Myocyte (in vitro differentiated cells): ENCODE measurements at places on chromosomes 7 and 10.

- no peak for DNase-seq
These were observed 167.2 kb downstream of the RAPGEF5 start for GRCh38 chr7:22189741-22190140.

DNA sequence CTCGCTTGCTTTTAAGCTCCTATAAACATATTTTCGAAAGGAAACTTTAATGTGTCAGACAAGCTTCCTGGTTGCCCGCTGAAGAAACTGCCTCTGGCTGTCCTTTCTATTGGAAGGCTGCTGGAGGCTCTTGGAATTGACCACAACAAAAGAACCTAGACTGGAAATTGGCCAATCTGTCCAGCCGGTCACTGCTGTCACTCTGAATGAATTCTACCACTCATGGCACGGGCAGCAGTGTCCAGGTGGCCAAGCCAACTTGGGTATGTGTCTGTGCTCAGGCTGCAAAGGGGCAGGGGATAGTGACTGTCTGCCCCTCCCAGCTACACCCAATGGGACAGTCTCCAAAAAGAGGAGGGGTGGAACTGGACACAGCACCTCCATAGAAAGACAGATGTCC lies 57.6 kb downstream of the CDH23 start:
- DNase-seq = no peak

GRCh38 chr10:117476716-117477115 lies 65.8 kb upstream of the EMX2 start:
- no peak for DNase-seq

DNA sequence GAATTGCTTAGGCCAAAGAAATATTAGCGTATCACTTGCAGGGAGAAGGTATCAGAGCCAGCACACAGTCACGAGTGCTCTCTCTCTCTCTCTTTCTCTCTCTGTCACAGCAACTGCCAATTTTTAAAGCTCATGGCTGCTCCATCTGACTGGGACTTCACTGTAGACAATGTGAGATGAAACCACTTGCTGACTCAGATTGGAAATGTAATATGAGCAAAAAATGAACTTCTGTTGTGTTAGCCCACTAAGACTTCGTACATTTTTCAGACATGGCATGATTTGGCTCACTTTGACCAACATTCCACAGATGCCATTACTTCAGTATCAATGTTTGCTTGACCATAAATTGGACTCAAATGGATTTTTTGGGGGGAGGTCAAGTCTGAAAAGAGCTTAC lies 68.1 kb downstream of the DGKB start:
- peak; percentile 81 for DNase-seq

DNA sequence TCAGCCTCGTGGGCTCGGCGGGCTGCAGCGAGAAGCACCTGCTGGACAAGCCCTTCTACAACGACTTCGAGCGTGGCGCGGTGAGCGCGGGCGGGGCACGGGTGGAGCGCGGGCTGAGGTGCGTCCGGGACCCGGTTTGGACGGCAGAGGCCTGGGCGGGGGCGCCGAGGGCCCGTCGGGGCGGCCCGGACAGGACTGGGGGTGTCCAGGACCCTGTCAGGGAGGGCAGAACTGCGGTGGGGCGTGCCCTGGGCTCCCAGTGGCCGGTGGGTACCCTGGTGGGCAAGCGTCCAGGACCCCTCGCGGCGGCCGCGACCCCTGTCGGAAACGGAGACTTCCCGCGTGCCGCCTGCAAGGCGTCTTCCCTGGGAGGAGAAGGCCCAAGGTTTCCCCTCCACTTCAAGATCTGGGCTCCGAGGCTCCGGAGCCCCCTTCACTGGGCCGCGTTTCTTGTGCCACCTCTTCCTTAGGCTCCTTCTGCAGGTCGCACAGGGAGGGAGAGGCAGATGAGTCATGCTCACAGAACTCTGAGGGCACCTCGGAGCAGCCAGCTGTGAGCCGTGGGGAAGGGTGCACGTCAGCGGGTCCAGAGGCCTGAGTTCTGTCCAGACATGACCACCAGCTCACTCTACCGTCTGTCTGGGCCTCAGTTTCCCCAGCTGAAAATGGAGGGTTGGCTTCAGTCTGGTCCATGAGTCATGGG lies 485 bp downstream of the ALOX5 start:
- DNase-seq = no peak

GRCh38 chr10:46029461-46030030 lies 877 bp downstream of the NCOA4 start:
- DNase-seq = no peak

- DNase-seq = no peak
These were observed 2.1 kb upstream of the FMC1 start for GRCh38 chr7:139339025-139339424.

DNA sequence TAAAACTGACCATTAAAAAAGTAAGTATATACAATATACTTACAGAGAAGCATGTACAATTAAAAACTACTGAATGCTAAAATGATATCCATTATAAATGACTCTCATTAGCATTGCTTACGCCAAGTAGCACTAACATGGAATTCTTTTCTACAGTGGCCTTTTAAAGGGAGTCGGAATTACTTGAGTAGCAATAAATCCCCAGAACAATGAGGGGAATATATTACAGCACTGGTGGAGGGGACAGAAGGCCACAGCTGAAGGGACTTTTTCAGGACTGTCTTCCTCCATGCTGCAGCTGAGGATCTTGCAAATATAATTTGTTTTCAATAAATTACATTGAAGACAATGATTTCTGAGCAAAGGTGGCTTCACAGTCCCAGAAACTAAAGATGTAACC lies 97.0 kb downstream of the ALOX5 start:
- no peak for DNase-seq

- no peak for DNase-seq
These were observed 3.5 kb downstream of the THAP5 start for GRCh38 chr7:108565987-108566386.

GRCh38 chr10:28564905-28565304 lies 32.0 kb downstream of the WAC start:
- no peak for DNase-seq

GRCh38 chr7:5709347-5709950 lies 72.0 kb downstream of the RNF216 start:
- DNase-seq = peak; percentile 32

DNA sequence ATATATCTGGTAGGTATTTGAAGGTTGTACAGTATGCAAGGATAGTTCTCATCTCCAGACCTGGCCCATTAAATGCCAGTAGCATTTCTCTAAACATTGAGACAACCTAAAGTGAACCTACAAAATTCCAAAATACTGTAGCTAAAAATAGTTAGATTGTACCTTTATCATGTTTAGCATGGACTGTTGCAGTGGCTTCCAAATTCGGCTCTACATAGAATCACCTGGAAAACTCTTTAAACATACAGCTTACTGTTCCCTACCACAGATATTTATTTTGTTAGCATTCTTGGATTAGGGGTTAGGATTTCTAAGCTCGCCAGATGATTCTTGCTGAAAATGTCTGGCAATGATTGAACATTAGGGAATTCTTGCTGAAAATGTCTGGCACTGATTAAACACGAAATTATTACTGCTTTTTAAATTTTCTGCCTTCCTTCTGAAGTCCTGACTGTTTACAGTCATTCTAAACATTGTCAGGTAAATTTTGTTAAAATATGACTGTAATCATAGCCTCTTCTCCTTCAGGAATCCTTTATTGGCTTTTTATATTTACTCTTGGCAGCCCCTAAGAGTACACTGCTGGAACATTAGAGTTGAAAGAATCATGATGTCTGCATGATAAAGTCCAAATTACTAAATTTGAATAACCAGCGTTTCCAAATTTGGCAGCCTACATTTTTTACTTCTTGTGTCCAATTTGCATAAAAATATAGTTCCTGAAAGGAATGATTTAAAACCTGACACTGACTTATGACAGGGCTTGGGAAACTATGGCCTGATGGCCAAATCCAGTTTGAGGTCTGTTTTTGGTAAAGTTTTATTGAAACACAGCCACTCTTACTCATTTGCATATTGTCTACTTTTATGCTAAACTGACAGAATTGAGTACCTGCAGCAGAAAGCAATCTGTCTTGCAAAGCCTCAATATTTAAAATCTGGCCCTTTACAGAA lies 40.3 kb downstream of the SHOC2 start:
- DNase-seq = no peak

- no peak for DNase-seq
These were observed 209.9 kb upstream of the GHITM start for GRCh38 chr10:83929399-83929798.

GRCh38 chr7:2723138-2723850 lies 35.3 kb downstream of the AMZ1 start:
- DNase-seq = peak; percentile 92

DNA sequence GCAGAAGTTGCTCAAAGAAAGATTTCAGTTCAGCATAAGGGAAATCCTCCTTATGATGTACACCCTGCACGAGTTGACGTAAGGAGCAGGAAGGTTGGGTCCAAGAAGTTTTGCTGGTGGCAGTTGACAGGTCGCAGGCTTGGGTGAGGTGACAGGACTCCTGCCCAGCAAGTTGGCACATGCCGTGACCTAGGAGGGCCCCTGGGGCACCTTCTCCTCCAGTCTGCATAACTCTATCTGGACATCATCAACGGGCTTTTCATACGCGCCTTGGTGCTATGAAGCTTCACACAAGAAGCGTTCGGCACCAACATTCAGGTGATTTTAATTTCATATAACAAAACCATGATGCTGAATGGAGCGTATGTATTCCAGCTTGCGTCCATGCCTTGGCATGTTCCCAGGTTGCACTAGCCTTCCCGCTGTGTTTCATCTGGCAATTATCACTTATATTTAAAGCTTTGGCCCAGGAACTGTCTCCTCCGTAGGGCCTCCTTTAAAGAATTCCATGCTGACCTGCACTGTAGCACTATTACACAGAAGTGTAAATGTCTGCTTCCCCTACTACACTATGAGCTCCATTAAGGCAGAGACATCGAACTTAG lies 651.6 kb upstream of the FOXK1 start:
- DNase-seq = no peak

- DNase-seq = no peak
These were observed 87.8 kb downstream of the CCSER2 start for GRCh38 chr10:84416245-84416555.

- no peak for DNase-seq
These were observed 181.2 kb upstream of the NOBOX start for GRCh38 chr7:144584726-144585125.

- DNase-seq = no peak
These were observed 30.9 kb downstream of the SORCS1 start for GRCh38 chr10:107133656-107134055.

GRCh38 chr10:133154996-133155778 lies 4.8 kb upstream of the KNDC1 start:
- no peak for DNase-seq

- no peak for DNase-seq
These were observed 176.8 kb downstream of the TWIST1 start for GRCh38 chr7:18940593-18941134.

- no peak for DNase-seq
These were observed 103.6 kb downstream of the PRPF18 start for GRCh38 chr10:13690281-13690825.

DNA sequence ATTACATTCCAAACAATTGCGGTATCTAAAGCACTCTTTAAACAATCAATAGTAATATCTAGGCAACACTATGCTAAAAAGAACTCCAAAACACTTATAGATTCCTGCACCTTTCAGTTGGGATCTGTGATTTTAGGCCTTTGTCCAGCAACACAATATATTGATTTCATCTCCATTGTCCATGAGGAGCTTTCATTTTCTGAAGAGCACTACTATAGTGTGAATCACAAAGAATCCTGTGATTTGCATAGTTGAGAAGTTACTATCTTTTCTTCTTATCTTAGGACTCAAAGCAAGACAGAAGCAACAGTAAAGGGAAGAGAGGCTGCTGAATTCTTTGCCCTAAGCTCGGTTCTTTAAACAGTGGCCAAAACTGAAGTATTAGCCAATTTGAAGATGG lies 846.8 kb downstream of the IPMK start:
- DNase-seq = no peak

- DNase-seq = no peak
These were observed 75.7 kb upstream of the ELN start for GRCh38 chr7:73952266-73952665.

- no peak for DNase-seq
These were observed 27.7 kb upstream of the DDIT4 start for GRCh38 chr10:72245949-72246525.

- no peak for DNase-seq
These were observed 88.4 kb upstream of the LEP start for GRCh38 chr7:128152721-128153120.

DNA sequence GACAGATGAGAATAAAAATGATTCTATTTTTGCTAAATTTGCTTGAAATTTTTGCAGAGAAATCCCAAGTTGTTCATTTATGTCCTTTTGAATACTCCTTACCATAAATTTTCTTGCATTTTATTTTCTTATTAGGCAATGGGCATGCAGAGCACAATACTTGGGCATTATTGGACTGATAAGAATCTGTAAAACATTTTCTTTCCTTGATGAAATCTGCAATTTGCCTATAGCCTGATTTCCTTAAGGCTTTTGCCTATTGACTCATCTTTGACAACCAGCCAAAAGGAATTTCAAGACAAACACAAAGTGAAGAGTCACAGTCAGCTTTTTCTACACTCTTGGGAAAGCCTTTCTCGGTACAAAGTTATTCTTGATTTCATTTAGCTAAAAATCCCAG lies 30.5 kb upstream of the GNAT3 start:
- DNase-seq = peak; percentile 71

GRCh38 chr10:93495654-93496321 lies 624 bp upstream of the CEP55 start:
- peak; percentile 56 for DNase-seq

DNA sequence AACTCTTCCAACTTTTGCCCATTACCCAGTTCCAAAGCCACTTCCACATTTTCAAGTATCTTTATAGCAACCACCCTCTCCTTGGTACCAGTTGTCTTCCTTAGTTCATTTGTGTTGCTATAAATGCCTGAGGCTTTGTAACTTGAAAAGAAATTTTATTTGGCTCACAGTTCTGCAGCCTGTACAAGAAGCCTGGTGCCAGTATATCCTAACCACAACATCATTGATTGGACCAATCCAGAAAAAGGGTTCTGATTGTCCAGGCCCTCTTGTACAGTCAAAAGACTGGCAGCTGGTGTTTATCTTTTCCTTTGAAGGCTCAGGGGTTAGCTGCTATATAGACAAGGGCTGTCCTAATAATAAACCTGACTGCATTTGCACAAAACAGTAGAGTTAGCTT lies 21.1 kb upstream of the ABCC2 start:
- DNase-seq = peak; percentile 85

DNA sequence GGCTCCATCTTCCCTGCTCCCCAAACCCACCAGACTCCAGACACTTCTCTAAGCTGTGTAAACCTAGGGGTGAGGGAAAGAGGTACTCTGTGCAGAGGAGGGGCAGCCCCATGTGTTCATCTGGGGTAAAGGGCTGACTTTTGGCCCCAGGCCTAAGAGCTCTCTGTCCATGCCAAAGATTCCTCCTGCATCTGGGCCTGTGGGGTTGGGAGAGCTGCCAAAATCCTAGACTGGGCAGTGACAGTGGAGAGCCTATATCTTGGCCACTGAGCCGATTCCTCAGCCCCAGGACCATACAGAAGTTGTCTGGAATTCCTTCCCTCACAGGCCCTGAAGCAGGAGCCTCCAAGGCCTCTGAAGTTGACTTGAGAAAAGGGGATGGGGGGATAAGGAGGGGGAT lies 25.3 kb upstream of the LEP start:
- peak; percentile 95 for DNase-seq

GRCh38 chr7:7783001-7783400 lies 64.6 kb upstream of the RPA3 start:
- DNase-seq = no peak

GRCh38 chr10:7102557-7103349 lies 308.1 kb downstream of the SFMBT2 start:
- DNase-seq = no peak
